ENCODE measurements at places on chromosomes 11 and 22. TPM values are rescaled to one million over a fixed set of nuclear protein-coding genes. Genes with fewer than 3 reads are reported as not detected.

- peak overlapping the region; percentile 82 for H3K4me3 ChIP-seq
- H3K36me3 ChIP-seq: peaks cover 13% of the 10 kb centered on the region
Observed at GRCh38 chr22:17773606-17774205, 563 bp downstream of the BID start.

GRCh38 chr11:60895687-60896086, 10.7 kb downstream of the PRPF19 start:
- DNase-seq: no peak
- no peaks in the 10 kb centered on the region for H3K27me3 ChIP-seq
- H3K36me3 ChIP-seq: peaks cover 65% of the 10 kb centered on the region

- no peak for DNase-seq
Observed at GRCh38 chr11:75625991-75626888, 42.6 kb downstream of the MAP6 start.

Gene LRRC74B
- not detected for total RNA-seq

Gene MS4A3
- total RNA-seq: not detected

GRCh38 chr11:19935507-19935906, 222.9 kb downstream of the NAV2 start:
- peaks cover 5% of the 10 kb centered on the region for H3K27me3 ChIP-seq
- DNase-seq: no peak
- H3K4me3 ChIP-seq: no peak overlapping the region
- peaks cover 3% of the 10 kb centered on the region for H3K4me1 ChIP-seq
- H3K36me3 ChIP-seq: no peaks in the 10 kb centered on the region
- H3K27ac ChIP-seq: no peak overlapping the region

GRCh38 chr11:21653951-21654421, 538.9 kb upstream of the ANO5 start:
- no peak for DNase-seq
- no peaks in the 10 kb centered on the region for H3K36me3 ChIP-seq
- H3K4me3 ChIP-seq: no peak overlapping the region
- H3K27me3 ChIP-seq: no peaks in the 10 kb centered on the region

GRCh38 chr11:64389851-64390250, 30.9 kb downstream of the RPS6KA4 start:
- H3K4me3 ChIP-seq: no peak overlapping the region
- no peak overlapping the region for H3K27ac ChIP-seq
- peaks cover 36% of the 10 kb centered on the region for H3K4me1 ChIP-seq
- H3K36me3 ChIP-seq: no peaks in the 10 kb centered on the region
- H3K27me3 ChIP-seq: peaks cover 48% of the 10 kb centered on the region

DNA sequence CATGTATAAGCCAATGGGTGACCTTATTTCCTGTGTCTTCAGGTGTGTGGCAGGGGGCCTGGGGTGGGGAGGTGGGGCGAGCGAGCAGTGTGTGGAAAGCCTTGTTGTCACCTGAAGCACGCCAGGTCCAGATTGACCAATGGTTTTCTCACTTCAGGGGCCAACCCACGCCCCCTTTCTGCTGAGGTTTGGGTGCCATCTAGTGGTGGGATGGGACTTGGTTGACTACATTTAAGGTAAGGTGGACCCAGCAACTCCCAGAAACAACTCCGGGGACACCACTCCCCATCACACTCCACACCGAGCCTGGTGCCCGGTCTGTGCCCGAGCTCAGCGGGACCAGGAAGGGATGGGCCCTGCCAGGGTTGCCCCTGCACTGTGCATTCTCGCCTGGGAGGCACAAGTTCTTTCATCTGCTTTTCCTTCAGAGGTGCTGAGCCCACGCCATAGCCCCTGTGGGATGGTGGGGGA, 40.0 kb downstream of the TPCN2 start:
- H3K27me3 ChIP-seq: no peaks in the 10 kb centered on the region
- peak; percentile 74 for DNase-seq
- H3K4me3 ChIP-seq: no peak overlapping the region

DNA sequence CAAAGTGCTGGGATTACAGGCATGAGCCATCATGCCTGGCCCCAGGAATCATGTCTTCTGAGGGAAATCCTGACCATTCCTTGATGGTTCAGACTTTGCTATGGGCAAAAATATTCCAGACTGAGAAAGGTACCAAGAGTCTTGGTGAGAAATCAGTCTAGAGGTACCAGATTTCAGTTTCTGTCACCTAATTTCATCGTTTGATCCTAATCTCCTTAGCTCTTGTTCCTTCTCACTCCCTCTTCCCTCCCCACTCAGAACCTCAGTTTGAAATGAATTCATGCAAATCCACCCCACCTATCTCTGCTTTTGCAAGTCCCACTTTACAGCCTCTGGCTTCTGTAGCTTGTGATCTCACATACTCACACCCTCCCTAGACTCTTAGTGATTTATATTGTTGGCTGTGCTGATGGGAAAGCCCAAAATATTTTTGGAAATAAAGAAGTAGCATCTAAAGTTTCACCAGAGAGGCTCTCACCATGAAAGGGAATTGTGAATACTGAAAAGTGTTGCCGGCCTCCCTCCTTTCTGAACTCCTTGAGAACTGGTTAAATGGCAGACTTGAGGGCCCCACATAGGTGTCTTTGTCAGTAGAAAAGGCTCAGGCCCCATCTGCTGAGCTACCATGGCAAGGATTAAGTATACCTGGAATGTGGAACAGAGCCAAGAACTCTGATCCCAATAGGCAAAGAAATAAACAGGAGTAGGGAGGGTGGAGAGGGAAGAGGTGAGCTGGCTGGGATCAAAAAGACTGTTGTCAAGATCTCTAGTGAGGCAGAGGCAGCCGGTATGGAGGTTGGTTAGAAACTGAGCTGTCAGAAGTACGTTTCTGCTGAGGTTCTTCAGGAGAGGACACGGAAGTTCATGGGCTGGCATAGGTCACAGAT, 190.5 kb upstream of the MTMR2 start:
- H3K4me1 ChIP-seq: peaks cover 13% of the 10 kb centered on the region
- peaks cover 10% of the 10 kb centered on the region for H3K36me3 ChIP-seq

GRCh38 chr11:71519546-71519945, 7.5 kb upstream of the KRTAP5-7 start:
- no peak for DNase-seq
- H3K4me1 ChIP-seq: no peaks in the 10 kb centered on the region
- H3K27me3 ChIP-seq: no peaks in the 10 kb centered on the region
- H3K36me3 ChIP-seq: no peaks in the 10 kb centered on the region

DNA sequence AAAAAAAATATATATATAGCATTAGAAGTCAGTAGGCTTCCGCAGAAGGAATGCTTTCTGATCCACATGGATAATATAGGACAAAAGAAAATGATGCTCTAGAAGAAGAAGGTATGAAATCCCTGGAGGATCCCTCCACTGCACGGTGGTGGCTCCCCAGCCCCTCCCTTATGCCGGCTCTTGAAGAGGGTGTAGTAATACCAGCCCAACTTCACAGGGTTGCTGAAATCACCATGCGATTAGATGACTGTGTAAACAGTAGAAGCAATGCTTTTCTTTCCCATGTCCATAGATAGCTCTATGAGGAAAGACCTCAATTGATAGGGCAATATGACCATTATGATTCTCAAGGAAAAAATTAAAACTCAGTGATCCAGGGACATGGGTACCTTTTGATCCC, 3.2 kb upstream of the ETS1 start:
- H3K27ac ChIP-seq: no peak overlapping the region
- peaks cover 14% of the 10 kb centered on the region for H3K27me3 ChIP-seq
- no peaks in the 10 kb centered on the region for H3K4me1 ChIP-seq

Gene ACRV1
- not detected for total RNA-seq

GRCh38 chr11:40384991-40385390, 1074.5 kb downstream of the LRRC4C start:
- H3K4me3 ChIP-seq: no peak overlapping the region
- H3K4me1 ChIP-seq: no peaks in the 10 kb centered on the region
- no peak overlapping the region for H3K27ac ChIP-seq
- H3K27me3 ChIP-seq: no peaks in the 10 kb centered on the region
- no peaks in the 10 kb centered on the region for H3K36me3 ChIP-seq

Gene SNRPD3
- 136 TPM for total RNA-seq

DNA sequence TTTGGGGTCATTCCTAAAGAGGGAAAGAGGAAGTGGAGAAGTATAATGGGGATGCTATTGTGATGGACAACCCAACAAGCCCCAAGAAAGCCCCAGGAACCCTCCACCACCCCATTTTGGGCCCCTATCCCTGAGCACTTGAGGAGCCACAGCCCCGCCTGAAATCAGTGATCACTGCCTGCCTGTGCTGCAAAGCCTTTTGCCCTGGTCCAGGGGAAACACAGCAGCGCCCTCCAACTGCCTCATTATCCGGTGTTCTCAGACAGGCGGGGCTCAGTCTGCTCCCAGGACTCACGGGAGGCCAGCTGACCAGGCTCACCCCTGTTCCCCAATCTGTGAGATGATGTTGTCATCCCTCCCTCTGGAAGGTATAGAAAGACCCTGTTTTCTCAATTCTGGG, 44.7 kb upstream of the TTC12 start:
- no peak for DNase-seq
- no peaks in the 10 kb centered on the region for H3K4me1 ChIP-seq
- H3K27ac ChIP-seq: no peak overlapping the region
- peaks cover 2% of the 10 kb centered on the region for H3K27me3 ChIP-seq
- H3K36me3 ChIP-seq: no peaks in the 10 kb centered on the region
- no peak overlapping the region for H3K4me3 ChIP-seq

Gene HBB
- total RNA-seq: not detected
